Epithelial cell of prostate (primary cell): ENCODE measurements at places on chromosomes 2 and 18.

DNA sequence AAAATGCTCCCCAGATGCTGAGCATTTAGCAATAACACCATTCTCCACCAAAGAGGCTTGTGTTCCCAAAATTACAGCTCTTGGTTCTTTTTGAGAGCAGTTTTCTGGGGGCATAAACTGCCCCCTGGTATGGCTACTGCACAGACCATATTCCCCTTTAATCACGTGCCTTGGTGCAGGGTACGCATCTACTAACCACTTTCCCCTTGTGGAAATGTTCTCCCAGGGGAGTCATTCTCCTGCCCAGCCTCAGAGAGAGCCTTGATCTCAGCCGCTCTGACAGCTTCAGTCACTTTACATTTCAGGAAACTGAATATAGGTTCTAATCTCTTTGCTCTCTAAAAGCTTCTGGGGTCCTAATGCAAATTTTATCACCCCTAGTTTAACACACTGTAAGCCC, 44.7 kb upstream of the EML6 start:
- no peak for DNase-seq

DNA sequence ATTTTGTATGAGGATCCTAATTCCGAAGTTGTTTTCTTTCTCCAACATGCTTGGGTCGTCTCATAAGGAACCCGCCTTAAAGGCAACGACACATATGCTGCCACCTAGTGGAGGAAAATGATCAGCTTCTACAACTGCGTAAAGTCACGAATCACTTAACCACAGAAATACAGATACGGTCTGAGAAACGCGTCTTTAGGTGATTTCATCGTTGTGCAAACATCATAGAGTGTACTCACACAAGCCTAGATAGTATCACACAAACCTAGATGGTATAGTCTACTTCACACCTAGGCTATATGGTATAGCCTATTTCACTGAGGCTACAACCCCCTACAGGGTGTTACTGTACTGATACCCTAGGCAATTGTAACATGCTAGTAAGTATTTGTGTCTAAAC, 13.1 kb downstream of the GNLY start:
- peak; percentile 86 for DNase-seq

GRCh38 chr2:102834523-102835273, 72.9 kb downstream of the TMEM182 start:
- DNase-seq = no peak

DNA sequence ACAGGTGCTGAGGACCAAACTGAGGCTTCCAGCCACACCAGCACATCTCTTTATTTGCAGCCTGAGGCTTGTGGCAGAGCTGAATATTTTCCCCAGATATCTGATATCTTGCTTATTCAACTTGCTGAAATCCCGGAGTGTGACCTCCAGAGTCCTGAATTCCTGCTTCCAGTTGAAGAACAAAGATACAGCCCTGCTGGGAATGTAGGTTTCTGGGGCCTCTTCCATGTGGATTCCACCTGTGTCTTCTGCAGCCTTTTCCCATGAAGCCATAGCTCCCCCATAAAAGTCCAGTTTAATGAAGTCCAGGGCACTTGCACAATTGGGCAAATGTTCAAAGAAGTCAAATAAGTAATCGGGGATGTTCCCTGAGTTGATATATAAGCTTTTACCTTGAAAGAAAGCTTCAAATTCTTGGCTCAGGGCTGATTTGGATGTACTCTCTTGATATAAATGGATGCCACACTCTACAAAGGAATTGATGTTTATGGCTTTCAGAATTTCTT, 14.9 kb downstream of the NLRC4 start:
- DNase-seq = no peak

- DNase-seq = no peak
Measured at GRCh38 chr2:77228391-77228790, 293.8 kb downstream of the LRRTM4 start.
